Urothelium cell line (cell line): ENCODE measurements at places on chromosomes 12 and 14.
A peak's percentile ranks its signal among the peaks of the same experiment; 100 is the strongest.

- no peak for DNase-seq
Measured at GRCh38 chr12:92297932-92298696, 152.5 kb upstream of the BTG1 start.

DNA sequence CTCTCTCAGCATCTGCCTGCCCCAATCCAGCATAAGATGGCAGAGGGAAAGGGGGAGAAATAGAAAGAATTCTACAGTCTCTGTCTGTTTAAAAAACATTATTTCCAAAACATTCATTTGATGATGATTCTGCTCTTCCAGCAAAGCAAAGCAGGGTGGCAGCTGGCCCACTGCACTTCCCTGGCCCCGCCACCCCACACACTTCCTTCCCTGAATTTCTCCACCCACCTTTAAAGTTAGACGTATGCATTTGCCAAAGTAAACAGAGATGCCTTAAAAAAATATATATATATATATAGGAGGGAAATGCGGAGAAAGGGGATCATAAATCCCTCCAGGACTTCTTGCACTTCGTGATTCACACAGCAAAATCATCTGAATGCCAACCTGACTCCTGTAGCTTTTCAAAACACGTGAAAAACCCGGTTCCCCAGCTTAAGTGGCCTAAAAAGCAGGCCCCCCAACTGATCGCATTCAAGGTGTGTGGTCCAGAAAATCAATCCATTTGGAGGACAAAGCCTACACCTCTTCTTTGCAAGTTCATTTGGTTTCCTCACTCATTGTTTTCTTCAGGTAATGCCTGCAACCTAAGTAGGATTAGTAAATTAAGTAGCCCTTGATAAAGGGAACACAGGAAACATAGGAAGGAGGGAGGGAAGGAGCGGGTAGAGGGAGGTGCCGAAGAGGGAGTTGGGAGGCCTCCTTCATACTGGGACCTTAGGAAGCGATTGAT lies 68.8 kb downstream of the LLPH start:
- no peak for DNase-seq

DNA sequence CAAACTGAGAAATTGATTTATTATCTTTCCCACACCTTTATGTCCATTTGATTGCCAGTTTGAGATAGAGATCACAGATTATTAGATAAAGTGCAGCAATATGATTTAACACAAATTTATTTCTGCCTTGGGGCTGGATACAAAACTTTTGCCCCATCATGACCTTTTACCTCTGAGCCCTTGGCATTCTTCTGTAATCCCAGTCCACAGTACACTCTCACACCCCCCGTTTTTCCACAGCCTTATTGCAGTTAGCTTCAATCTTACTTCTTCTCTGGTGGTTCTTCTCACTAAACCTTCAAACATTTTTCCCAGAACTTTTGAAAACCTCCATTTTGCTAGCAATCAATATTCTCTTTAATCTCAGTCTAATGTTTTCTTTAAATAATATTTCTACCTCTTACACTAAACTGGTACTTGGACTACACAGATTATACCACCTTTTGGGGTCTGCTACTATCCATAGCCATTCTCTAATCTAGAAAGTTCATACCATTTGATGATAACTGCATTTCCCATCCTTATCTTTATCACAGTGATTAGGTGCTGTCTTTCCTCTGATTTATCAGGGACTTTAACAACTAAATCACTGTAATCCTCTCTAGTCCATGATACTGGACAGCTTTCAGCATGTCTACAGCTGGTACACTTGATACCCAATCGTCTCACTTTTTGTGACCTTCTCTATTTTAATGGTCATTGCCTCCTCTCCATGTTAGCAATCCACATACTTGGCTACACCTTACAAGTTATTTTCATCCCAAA lies 186.7 kb upstream of the PDE3A start:
- DNase-seq: no peak

GRCh38 chr12:50771409-50771808 lies 7.5 kb downstream of the ATF1 start:
- no peak for DNase-seq

DNA sequence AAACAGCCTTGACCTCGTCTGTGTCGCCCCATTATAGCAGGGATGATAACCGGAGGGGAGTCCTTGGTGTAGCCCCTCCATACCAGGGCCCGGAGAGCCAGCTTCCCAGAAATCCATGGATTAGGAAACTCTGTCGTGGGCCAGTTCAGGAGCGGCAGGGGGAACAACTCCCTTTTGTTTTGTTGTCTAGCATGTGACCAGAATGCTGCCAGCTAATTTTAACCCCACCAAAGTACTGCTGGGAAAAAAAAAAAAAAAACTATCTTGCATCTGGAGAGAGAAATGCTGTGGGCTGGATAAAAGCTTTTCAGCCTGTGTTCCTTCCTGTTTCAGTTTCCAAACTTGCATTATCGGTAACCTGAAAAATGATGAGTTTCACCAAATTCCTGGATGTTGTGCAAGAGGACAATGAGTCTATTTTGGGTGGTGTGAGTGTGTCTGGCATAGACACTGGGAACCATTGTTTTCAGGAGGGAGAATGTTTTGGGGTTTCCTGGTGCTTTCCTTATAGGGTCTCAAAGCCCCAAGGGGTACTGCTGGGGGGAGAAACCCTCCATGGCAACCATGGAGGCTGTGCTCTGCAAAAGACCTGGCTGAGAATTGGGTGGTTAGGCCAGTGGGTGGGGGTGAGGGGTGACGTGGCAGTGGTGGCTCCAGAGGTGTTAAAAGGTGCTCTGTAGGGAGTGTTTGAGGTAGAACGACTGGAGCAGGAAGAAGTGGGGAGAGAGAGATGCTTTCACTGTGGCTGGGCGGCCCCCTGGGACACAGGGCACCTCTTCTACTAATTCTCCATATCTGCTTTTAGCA lies 14.9 kb upstream of the IRF2BPL start:
- DNase-seq: peak; percentile 64

- DNase-seq: no peak
Measured at GRCh38 chr12:53461059-53461458, 9.2 kb downstream of the PCBP2 start.

- DNase-seq: peak; percentile 4
Measured at GRCh38 chr12:92408072-92408900, 262.6 kb upstream of the BTG1 start.

GRCh38 chr14:94113073-94113472 lies 2.5 kb downstream of the IFI27 start:
- DNase-seq: no peak

DNA sequence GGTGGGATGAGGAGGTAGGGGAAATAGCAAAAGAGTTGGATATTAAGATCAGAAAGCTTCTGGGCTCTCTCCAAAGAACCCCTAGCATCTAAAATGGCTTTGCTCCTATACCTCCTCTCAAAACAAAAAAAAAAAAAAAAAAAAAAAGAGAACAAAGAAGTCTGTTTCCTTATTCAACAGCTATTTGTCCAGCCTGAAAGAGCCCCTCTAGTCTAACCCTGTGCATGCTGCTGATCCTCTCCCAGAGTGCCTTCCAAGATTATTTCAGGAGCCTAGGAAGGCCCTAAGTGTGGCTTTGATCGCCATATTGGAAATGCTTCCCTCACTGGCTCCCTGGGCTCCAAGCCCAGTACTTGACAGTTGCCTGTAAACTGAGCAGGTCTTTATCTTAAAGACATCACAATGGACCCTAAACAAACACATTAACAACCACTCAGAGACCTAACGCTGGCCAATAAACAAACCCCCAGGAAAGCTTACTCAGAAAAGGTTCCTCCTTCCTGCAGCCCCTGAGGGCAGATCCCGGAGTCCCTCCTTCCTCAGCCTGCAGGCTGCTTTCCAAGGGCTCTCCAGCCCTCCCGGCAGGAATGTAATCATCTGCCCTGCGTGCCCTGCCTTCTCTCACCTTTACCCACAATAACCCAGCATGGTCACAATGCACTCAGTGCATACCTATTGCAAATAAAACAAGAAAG lies 17.4 kb upstream of the COL2A1 start:
- DNase-seq: no peak

- peak; percentile 18 for DNase-seq
Measured at GRCh38 chr12:43692064-43692463, 66.5 kb downstream of the PUS7L start.

- DNase-seq: no peak
Measured at GRCh38 chr14:34676516-34677211, 37.7 kb downstream of the CFL2 start.

DNA sequence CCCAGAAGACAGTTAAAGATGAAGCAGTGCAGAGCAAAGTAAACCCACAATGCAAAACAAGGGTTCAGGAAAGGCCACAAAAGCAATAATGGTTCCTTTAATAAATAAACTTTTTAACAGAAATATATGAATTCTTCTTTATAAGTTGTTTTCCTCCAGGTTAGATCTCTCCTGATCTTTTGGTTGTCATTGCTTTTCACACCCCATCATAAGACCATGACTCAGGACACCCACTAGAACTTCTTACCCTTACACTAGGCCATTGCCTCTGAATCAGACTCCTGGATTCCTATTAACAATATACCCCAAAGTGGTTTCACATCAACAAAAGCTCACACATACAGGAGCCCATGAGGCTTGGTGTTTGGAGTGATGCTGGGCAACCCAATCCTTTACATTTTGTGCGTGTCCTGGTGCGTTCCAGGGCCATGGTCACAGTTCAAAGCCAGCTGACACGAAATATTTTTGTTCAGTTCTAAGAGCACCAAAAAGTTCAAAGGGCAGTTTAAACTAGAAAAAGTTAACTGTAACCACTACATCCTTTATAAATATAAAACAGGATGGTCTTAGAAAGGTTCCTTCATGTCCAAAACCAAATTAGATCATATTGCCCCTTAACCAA lies 187.0 kb downstream of the EPS8 start:
- no peak for DNase-seq

- no peak for DNase-seq
Measured at GRCh38 chr14:59376686-59377085, 88.5 kb downstream of the GPR135 start.

DNA sequence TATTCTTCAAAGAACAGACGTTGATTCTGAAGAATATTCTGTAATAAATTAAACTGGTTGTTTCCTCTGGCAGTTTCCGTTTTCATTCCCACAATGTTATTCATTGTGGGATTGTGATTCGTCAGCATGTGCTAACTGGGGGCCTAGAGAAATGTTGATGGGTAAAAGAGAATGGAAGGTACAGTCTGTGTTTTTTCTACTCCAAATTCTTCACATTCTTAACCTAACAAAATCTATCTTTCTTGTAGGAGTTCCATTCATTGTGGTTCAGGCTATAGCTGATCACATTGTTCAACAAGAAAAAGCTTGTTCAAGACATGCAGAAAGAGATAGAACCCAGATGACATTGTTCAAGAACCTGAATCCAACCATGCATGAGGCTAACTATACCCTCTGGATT lies 5.9 kb downstream of the CD163 start:
- peak; percentile 31 for DNase-seq

GRCh38 chr12:20822415-20822814 lies 11.9 kb downstream of the SLCO1B3 start:
- no peak for DNase-seq

DNA sequence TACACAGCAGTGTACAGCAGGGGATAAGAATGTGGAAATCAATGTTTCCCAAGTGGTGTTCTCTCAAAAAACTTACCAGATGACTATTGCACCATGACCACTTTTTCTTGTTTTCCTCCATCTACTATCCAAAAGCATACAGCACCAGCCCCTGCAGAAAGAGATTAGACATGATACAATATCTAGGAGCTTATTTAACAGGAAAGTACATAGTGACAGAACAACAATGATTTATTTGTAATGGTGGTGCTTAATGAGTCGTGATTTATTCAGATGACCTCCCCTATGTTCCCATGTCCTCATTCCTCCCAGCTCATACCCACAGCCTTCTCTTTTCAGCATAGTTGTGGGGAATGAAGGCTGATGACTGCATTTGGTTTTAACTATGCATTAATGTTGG lies 413.6 kb downstream of the BTG1 start:
- DNase-seq: no peak

DNA sequence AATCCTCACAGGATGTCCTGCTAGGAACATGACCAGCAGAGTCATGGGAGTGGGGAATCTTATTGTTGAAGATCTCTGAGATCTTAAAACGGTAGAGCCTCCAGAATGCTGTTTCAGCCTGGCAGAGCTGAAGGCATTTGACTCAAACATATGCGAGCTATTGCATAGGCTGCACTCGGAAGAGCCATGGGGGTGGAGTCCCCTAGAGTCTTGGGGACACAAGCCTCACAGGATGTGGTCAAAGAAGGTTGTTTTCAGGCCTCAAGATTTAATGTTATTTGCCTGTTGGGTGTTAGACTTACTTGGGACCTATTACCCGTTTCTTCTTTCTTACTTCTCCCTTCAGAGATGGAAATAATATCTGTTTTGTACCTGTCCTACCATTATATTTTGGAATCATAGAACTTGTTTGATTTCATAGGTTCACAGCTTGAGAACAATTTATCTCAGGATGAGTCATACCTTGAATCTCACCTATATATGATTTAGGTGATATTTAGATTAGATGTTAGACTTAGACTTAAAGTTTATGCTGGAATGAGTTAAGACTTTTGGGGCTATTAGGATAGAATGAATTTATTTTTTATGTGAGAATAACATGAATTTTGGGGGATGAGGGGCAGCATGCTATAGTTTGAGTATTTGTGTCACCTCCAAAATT lies 172.2 kb upstream of the ATP2B1 start:
- DNase-seq: no peak

DNA sequence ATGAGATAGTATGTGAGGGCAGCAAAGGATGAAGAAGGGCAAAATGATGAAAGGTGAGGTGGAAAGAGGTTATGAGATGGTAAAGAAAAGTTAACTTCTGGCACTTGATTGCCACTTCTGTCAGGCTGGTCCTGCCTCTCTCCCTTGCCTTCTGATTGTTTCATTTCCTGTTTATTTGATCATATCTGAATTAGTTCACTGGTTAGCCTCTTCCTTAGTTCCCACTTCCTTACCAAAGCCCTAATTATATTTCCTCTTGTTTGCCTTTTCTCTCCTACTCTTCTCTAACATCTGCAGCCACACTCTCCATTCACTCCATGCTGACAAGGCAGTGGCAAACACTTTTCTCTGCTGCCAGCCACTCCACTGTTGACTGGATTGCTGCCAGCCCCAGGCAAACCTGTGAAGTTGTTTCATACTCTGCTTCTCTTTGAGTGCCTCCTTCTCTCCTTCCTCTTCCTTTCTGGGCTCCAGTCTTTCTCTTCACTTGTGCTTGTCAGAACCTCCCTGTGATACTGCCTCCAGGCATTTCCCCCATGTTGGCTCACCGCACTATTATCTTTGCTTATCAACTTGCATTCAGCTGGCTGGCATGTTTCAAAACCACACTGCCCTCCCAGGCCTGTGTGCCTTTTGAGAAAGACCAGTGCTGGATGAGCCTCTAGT lies 8.1 kb downstream of the PNP start:
- DNase-seq: no peak

GRCh38 chr12:57623385-57623784 lies 9.6 kb downstream of the B4GALNT1 start:
- DNase-seq: no peak

DNA sequence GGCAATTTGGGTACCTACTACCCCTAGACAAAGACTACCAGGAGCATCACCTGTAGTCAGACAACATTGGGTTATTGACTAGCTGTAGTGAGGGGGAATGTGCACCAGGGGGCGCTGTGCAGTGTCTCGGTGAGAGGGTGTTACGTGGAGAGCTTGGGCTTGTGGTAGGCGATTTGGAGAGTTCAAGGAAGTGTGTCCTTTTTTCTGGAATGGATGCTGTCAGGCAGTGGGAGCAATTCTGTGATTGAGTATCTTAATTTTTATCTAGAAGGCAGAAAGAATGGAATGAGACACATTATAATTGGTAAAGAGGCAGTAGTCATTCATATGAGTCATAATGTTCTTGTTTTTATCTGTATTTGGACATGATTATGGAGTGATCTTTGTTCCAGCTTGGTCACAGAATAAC lies 187.7 kb downstream of the GALC start:
- DNase-seq: peak; percentile 57
